ENCODE measurements at places on chromosomes 6 and 20.

DNA sequence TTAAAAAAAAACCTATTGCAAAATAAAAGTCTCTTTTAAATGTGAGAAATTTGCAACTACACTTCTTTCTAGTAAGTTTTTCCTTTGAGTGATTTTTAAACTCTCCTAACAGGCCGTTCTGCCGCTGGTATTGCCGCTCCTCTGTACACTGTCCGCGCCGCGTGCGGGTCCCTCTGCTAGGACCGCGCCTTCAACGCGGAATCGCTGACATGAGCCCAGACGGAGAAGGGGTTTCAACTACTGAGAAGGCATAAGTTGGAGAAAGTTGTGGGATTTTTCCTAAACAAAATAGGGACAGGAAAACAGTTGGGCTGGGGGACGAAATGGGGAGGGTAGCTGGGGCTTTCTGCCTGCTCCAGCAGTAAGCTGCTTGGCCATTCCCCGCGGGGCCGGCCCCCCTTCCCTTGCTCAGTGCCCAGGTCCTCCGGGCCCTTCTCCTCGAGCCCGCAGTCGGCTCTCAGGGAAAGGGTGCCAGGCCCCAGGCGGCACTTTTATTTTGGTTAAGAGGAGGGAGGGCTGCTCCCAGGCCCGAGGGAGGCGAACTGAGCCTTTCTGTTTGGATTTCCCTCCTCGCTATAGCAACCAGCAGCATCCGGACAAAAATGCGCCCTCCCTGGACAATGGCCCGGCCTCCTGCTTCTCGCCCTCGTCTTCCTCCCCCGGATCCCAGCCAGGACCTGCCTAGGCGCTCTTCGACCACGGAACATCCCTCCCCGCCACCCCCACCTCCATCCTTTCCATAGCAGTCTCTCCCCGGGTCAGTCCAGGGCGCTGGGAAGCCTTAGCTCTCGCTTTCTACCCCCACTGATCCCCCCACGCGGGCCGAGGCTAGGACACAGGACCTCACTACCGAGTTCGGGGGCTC, 6.8 kb upstream of the POU3F2 start:
- no peak for DNase-seq

- no peak for DNase-seq
Measured at GRCh38 chr20:38864662-38865061, 59.2 kb downstream of the PPP1R16B start.

- DNase-seq = no peak
Measured at GRCh38 chr6:32127409-32127716, 683 bp downstream of the ATF6B start.

DNA sequence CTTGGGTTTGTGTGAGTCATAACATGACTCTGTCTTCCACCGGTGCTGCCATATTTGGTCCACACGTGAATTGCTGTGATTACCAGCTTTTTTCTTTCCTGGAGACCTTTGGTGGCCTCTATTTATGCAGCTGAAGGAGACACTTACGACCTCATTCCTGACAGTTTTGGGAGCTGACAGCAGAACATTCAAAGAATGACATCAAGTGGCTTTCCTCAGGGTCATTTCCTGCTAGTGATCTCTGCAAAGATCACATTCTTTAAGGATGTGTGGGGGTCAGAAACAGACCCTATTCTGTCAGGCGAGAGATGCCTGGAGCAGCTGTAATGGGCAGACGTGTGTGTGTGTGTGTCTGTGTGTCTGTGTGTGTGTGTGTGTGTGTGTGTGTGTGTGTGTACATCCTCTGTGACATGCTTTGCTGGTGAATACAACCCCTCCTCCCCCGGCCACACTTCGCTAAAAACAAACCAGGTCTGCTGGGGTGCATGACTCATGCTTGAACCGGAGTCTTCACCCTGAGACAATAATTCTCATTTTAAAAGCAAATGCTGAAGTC, 115.6 kb downstream of the TMEM170B start:
- DNase-seq = no peak

- peak; percentile 46 for DNase-seq
Measured at GRCh38 chr20:1299522-1299921, 29.4 kb downstream of the SDCBP2 start.

- DNase-seq = peak; percentile 27
Measured at GRCh38 chr6:35327349-35328027, 14.9 kb upstream of the PPARD start.

- no peak for DNase-seq
Measured at GRCh38 chr20:49983848-49984408, 1.1 kb downstream of the SNAI1 start.

DNA sequence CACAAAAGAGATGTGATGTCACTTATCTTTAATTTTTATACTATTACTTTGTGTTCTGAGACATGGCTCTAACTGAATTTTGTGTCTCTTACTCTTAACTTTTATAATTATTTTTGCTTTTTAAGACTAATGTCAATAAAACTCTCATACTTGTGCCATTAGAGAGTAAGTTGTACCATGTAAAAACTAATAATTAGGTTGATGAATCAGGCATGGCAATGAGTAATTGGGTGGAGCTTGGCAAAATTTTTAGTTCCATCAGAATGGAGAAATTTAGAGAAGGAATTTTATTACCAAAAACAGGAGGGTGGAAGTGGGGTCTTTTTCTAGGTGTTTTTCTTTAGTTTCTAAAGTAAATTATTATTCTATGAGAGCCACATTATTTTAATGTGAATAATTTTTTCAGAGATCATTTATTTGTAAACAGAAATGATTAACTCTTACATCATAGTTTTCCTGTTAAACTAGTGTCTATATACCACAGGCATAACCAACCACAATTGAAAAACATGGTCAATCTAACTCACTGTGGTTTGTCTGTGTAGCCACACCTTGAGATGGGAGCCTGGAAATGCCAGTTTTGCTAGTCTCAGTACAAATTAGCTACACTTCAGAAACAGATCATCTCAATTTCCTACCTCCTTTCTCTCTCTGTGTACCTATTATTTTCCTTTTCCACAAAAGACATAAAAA, 51.8 kb downstream of the ELOVL4 start:
- DNase-seq = no peak

DNA sequence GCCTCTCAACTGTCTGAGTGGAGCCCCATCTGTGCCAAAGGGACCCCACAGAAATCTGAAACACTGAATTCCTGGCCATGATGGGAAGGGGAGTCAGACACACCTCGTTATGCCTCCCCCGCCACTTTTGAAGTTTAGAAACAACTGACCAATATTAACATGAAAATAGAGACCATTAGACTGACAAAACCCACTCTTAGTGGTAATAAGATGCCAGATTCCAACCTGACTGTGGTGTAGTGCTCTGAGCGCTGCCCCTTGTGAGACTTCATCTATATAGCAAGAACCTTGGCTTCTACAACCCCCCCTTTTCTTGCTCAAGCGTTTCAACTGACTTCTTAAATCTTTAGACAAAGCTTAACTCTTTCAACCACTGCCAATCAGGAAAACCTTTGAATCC, 46.1 kb upstream of the UNC93A start:
- no peak for DNase-seq

DNA sequence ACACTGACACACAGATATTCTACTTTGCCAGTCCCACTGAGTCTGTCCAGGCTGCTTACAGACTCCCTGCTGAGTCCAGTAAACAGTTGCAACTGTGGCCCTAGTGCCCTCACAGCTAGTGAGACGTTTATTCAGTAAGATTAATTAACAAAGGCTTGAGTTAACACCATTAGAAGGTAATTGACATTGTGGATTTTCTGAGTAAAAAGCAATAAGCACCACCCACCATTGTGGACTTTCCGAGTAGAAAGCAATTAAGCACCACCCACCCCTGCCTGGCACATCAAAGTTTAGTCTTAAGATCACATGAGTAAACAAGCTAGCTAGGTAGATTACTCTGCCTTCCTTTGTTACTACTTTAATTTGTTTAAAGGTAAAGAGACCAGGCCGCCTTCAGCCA, 408.6 kb upstream of the IMPG1 start:
- no peak for DNase-seq

GRCh38 chr6:166929542-166930189, 26.7 kb downstream of the RNASET2 start:
- no peak for DNase-seq

GRCh38 chr6:31158863-31159855, 770 bp downstream of the TCF19 start:
- peak; percentile 13 for DNase-seq

GRCh38 chr6:122014961-122015360, 384.5 kb upstream of the HSF2 start:
- no peak for DNase-seq

GRCh38 chr20:17558941-17559304, 11.0 kb upstream of the DSTN start:
- DNase-seq = no peak

- DNase-seq = no peak
Measured at GRCh38 chr6:113381959-113382358, 475.2 kb upstream of the MARCKS start.

DNA sequence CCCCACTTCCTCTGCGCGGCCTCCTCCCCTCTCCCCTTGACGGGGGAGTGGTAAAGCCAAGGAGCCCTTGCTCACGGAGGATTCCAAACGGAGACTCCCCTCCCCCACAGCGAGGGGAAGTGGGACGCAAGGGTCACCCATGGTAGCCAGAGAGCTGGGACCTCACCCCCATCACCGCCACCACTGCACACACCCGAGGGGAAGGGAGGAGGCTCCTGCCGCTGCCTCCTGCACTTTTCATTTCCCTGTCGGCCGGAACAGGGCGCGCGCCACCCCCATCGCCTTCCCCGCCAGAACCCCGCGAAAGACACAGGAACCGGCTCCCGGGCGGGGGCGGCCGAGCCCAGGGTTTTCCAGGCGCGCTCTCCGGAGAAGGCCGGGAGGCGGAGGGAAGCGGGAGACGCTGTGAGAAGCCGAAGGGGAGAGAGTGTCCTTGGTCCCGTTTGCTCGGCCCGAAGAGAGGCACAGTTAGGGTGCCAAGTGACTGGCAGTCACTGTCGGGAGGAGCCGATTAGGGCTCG, 789 bp downstream of the CCND3 start:
- DNase-seq = peak; percentile 14

- no peak for DNase-seq
Measured at GRCh38 chr20:3072530-3073250, 1.3 kb downstream of the OXT start.

- no peak for DNase-seq
Measured at GRCh38 chr6:6583836-6584235, 4.7 kb upstream of the LY86 start.

DNA sequence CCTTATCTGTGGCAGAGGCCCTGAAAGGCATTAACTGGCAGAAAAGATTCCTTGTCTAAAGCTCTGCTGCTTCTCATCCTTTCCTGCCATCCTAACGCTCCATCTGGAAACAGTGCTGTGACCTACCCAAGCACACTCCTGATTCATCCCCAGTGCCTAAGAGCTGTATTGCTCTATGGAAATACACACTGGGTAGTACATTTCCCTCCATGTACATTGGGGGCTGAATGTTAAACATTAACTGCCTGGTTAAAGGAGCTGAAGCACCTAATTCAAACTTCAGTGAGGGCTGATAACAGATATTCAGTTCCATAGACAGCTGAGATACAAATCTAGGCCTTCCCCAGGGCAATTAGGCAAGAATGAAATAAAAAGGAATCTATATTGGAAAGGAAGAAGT, 36.7 kb upstream of the GMPR start:
- no peak for DNase-seq

DNA sequence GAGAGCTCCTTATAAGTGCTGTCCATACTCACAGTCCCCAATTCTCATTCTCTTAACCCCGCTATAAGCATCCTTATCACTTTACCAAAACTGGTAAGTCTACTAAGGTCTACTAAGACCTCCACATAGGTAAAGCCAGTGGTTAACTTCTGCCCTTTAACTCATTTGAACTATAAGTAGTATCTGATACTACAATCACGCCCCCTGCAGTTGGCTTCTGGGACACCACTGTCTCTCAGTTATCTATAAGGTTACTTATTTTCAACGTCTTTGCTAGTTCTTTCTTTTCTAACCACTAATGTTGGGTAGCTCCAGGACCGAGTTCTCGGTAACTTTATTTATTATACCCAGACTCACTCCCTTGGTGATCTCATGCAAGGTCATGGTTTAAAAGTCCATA, 142.6 kb downstream of the ARHGAP18 start:
- no peak for DNase-seq

GRCh38 chr20:16005021-16005914, 568.0 kb downstream of the KIF16B start:
- DNase-seq = no peak

DNA sequence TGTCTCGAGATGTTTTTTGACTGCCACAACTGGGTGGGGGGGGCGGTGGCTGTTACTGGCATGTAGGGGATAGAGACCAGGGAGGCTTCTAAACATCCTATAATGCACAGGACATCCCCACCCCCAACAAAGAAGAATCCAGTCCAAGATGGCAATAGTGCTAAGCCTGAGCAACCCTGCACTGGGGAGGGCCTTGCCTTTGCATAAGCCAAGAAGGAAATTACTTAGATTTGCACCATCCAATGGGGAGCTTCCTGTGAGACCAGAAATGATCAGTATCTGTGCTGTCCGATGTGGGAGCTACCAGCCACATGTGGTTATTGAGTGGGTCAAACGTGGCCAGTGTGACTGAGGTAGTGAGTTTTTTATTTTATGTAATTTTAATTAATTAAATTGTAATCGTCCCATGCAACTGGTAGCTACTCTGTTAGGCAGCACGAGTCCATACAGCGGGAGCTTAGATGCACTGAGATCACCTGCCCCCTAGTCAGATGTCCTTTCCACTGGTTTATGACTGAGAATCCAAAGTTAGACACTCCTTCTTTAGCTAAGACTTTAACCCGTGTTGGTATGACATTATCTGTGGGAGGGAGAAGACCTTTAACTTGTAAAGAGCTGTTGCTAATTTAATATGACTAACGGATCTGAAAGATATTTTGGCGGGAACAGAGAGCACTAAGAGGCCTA, 97.4 kb upstream of the NEDD9 start:
- no peak for DNase-seq

DNA sequence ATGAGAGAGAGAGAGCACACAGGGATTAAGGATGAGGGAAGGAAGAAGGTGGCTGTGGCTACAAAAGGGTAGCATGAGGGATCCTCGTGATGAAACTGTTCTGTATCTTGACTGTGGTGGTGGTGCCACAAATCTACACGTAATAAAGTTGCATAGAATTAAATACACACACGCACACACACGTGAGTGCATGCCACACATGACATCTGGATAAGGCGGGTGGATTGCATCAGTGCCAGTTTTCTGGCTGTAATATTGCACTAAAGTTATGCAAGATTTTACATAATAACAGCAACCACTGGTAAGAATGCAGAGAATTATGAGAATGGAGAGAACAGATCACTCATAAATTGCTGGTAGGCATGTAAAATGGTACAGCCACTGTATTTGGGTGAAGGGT, 16.9 kb upstream of the STK35 start:
- no peak for DNase-seq

GRCh38 chr6:69279805-69280204, 517.0 kb downstream of the LMBRD1 start:
- DNase-seq = no peak

DNA sequence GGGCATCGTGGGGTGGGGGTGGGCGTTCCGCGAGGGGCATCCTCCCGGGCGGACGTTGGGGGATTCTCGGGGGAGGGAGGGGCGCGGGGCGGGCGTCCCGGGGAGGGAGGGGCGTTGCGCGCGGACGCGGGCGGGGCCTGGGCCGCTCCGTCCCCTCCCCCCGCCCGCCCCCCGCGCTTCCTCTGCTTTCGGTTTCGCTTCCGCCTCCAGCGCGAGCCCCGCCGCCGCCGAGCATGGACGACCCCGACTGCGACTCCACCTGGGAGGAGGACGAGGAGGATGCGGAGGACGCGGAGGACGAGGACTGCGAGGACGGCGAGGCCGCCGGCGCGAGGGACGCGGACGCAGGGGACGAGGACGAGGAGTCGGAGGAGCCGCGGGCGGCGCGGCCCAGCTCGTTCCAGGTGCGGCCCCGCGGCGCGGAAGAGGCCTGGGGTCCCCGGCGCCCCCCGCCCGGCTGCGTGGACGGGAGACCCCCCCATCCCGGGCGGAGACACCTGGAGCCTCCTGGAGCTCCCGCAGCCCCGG, at the start of gene OGFR:
Gene OGFR, plus strand, starts transcription at position 209 of the 528 bp plus-strand sequence. Its CDS starts 25 bp downstream, at position 234.
- DNase-seq = peak; percentile 51

Data from NCI-H510A (cell line).